Stimulated activated effector memory CD8-positive, alpha-beta T cell treated with anti-CD3 and anti-CD28 coated beads, Interleukin-12 subunit alpha, Interleukin-12 subunit beta, amount 100 ng/mL, for 72 hours (primary cell): ENCODE measurements at places on chromosomes 4 and X.

GRCh38 chr4:24002330-24002966 is 112.6 kb upstream of the PPARGC1A start:
- DNase-seq = no peak

DNA sequence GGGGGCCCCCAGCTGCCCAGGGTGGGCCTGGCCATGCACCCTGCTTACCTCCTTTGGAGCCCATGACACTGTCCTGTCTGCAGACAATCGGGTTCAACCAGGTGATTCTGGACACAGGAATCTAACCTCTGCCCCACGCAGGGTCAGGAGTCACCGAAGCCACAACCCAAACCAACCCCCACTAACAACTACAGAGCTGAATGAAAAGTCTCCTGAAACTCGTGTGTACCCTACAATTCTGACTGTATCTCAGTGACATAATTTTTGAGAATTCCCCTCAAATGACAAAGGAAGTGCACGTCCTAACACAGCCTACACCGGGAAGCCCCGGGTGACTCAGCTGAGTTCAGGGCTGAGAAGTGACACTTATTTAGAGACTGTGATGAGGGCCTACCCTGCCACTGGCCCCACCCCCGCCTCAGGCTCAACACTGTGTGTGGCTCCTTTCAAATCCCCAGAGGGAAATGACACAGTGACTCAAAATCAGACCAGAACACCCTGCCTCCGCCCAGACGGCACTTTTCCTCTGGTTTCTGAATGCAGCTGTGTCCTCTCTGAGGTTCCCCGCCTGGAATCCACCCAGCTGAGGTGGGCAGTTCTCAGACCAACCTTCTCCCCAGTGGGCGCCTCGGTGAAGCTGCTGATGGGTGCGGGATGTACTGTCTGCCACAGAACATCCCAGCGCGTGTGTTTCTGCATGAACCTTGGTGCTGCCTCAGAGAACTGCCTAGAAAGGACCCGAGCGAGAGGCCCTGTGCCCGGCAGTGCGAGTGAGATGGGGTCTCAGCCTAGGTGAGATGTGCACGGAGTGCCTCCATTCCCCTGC is 9.9 kb downstream of the TNIP2 start:
- DNase-seq = peak; percentile 97

DNA sequence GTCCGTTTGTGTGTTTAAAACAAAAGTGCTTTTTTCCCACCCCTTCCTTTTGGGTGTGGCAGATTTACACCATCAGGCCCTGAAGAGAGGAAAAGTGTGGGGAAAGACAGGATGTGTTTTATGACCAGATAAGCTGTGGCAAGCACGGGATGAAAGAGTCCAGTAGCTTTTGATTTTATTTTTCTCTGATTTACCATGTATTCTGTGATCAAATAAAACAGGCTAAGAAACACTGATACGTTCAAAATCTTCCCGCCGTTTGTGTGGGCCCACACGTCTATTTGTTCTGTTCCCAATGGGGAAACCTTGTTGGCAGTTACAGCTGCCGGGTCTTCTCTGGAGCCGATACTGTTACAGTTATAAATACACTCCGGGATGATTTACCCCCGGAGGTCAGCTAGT is 10.8 kb downstream of the LRP2BP start:
- no peak for DNase-seq

DNA sequence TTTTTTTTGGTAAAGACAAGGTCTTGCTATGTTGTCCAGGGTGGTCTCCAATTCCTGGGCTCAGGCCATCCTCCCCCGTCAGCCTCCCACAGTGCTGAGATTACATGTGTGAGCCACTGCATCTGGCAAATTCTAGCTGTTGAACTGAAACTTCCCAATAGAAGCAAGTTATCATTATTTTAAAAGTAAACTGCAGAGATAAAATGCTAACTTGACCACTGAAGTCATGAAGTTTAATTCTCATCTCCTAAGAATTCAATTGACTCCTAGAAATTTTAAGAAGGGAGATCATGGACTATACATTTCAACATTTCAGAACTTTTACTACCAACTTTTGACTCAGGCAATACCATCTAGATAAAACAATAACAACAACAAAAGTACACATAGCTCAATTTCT is 11.7 kb upstream of the EXOSC9 start:
- no peak for DNase-seq

DNA sequence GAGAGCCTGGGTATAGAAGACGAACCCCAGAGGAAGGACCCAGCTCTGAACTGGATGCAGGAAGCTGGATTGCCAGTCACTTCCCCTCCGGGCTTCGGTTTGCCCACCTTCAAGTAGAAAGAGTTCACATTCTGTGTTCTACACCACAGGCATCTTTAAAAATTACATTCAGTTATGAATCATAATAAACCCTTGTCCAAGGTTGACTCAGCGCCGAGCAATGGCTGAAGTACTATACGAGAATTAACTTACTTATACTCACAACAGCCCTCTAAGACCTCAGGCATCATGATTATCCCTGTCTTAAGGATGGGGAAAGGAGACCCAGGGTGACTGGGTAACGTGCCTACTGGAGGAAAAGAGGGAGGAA is 72.5 kb downstream of the EVC2 start:
- DNase-seq = no peak

DNA sequence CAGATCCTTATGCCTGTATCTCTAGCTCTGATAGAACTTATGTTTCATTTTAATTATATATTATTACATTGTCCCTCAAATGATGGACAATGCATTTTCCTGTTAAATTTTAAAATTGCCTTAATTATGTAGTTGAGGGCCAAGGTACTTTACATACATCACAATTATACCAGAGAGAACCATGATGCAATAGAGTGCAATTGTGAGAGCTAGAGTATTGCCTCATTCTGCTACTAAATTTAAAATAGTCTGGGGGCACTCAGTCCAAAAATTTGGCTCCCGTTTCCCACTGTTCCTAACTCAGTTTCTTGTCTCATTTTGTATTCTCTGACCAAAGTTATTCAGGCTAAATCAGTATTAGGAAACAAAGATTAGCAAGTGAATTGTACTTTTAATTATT is 378.5 kb upstream of the ZFP42 start:
- DNase-seq = no peak

DNA sequence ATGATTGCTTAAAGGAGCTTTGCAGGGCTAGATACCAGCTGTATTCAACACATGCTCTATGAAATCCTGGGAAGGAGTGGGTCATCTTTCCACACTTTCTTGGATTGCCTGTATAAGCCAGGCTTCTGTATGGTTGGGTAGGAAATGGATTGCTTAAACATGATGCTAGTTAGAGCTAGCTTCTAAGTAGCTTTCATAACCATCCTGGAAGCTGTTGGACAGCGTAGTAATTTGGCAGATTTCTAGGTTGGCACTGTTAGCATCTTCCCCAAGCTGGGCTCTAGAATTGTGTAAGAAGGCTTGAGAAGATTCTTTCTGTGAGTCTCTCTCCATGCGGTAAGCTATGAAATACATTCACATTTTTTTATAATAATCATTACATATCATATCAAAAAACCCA is 127.3 kb downstream of the LINC00632 start:
- DNase-seq = no peak

GRCh38 chrX:54921427-54922021 is 900 bp downstream of the TRO start:
- peak; percentile 62 for DNase-seq

GRCh38 chr4:1599026-1599481 is 85.1 kb downstream of the FAM53A start:
- no peak for DNase-seq

DNA sequence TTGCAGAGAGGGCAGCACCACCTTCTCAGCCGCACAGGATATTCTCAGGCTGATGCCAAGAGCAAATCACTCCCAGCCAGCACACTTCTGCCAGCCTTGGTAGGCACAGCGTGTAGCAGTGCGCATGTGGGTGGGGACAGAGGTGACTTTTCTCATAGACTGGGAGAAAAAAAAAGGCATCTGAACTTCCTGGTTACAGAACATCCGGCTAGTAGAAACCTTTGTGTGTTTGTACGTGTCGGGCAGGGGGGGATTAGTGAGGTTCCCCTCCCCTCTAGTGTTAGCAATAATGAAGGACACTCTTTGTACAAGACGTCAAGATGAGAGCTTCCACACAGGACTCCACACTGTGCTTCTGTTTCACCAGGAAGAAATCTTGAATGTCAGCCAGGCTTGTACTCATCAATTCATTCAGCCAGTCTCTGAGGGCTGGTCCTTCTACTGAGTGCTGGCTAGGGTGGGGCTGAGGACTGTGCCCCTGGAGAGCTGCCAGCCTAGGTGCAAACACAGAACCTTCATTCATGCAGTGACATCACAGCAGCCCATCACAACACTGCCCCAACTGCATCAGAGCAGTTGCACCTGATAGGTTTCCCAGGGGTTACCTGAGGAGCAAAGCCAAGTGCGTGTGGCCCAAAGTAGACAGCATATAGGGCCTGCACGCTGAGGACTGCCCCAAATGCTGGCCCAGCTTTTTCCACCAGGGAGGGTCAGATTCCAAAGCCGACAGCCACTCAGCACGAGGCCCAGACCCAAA is 34.7 kb downstream of the SLC25A5 start:
- no peak for DNase-seq

DNA sequence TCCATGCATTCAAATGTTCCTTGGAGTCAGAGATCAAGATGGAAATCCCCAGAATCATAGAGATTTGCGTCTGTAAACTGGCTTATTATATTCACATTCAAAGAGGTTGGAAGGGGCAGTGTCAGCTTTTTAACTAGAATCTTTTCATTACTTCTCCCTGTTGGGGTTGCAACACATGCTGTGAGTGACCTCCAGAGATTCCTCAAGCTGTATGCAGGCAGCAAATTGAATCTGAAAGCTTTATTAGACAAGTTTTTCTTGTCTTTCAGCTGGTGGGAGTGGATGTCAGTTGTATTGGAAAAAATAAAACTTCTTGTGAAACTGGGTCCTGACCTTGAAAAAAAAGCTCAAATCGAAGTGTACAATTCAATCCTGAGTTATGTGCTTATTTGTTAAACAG is 736.5 kb upstream of the FTHL17 start:
- no peak for DNase-seq

DNA sequence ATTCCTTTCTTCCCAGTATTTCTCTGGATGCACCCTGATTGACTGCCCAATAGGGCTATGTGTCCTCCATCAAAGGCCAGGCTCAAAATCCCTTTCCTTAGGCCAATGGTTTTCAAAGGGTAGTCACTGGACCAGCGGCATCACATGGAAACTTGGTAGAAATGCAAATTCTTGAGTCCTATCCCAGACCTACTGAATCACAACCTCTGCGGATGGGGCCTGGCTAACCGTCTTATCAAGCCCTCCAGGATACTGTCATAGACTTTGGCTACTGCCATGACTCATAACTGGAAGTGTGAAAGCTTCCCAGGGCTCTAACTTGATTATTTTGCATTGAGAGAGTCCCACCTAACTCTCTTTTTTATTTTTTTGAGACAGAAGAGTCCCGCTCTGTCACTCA is 71.9 kb upstream of the TFDP3 start:
- DNase-seq = no peak

DNA sequence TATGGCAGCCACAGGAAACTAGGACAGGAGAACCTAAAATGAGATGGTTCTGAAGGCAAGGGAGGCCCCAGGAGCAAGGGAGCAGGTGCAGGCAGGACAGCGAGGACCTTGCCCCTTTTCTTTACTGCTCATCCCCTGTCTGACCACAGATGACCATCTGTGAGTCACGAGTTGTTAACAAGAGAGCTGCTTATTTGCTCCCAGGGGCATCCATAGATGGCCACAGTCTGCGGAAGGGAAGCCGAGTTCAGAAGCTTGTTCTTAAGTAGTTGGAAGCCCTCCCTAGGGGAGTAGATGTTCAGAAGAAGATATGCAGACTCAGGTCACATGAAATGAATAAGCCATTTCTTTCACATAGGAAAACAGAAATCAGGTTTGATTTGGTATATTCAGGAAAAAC is 69.4 kb downstream of the EVC2 start:
- DNase-seq = no peak

GRCh38 chr4:95537863-95538488 is 10.8 kb downstream of the UNC5C start:
- no peak for DNase-seq

DNA sequence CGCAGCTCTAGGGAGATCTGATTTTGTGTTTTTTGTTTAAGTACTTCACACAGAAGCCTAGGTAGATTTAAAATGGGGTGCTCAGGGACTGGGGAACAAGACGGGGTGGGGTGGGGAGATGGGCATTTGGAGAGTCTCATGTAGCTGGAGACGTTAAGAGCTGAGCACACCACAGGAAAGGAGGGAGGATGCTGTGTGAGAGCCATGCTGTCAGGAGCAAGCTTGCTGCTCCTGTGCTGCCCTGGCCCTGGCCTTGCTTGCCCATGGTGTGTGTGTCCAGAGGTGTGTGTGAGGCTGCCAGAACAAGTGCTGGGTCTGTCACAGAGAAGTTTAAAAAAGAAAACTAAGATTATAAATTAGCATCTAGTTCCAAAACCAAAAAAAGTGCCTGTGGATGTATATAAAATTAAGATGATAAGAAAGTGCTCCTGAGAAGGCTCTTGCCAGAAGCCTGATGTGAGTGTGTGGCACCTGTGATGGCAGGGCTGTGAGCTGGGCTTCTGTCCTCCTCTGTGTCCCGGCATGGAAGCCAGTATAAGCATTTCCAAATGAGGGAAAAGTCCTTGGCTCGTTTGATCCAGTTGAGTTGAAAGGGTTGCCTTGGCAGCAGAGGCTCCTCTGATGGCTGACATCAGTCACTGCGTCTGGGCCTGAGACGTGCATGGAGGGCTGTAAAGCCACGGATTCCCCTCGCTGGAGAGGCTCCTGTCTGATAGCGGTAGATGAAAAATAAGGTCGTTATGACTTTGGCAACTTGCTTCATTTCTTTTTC is 63.5 kb downstream of the NELFA start:
- no peak for DNase-seq

GRCh38 chrX:25968920-25969319 is 169.2 kb upstream of the MAGEB18 start:
- no peak for DNase-seq

DNA sequence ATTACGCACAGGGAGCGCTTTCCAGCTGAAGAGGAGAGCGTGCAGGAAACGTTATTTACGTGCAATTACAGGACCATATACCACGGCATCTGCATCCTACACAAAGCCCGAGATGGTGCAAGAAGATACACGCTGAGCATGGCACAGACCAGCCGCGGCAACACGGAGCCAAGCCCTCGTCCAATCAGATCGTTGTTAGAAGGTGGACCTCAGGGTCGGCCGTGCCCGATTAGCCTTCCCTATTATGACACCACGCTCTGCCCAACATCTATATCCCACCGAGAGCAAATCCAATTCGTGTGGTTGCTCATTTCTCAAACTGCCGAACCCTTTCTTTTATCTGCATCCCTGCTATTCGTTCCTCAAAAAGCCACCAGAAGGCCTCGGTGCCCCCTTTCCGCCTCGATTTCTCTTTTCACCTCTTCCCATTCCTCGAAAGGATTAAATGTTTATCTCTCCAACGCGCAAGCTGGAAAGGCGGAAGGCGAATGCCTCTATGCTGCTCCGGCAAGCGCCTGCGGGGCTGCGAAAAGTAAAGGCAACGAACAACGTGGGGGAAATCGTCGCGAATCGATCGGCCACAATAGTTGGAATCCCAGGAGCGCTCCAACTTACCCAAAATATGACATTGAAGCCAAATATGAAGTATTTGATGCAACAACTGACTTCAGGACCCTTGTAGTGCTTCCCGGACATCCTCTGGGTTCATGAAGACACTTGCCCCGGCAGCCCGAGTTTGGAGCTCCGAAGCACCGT is 702 bp downstream of the TSPAN5 start:
- peak; percentile 23 for DNase-seq
